RPMI8226 (cell line): ENCODE measurements at places on chromosomes 5 and 9.

GRCh38 chr9:109604781-109605180 is 106.7 kb upstream of the PTPN3 start:
- DNase-seq: no peak

GRCh38 chr5:139895647-139896046 is 100.0 kb downstream of the PSD2 start:
- DNase-seq: no peak

DNA sequence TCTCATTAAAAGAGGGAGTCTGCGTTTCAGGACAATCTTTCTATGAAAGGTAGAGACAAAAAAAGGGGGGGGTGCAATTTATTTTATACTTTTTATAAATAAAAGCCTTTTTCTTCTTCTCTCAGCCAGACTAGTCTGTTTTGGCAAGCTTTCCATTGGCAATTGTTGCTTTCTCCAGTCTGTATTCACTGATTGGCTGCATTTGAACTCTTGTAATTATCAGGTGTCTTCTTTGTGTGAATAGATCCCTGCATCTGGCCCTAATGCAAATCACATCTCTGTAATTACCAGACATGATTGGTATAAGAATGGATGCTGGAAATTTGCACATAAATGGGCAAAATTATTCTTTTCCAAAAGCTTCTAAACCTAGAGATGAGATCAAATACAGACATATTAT is 7.6 kb upstream of the EQTN start:
- no peak for DNase-seq

DNA sequence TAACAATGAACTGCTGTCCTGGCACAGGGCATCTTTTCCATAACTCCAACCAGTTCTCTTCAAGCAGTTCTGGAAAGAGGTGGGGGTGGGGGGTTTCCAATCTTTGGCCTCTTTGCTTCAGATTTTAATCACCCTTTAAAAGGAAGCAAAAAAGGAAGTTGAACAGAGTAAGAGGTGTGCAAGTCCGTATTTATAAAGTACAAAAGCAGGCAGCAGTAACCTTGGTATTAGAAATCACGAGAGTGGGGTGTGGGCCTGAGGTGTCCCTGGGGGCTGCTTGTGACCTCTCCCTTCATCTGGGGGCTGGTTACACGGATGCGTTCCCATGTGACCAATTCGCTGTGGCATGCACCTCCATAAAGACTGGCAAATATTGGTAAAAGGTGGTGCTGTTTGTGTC is 70.5 kb downstream of the PTCH1 start:
- no peak for DNase-seq

- DNase-seq: peak; percentile 52
Observed at GRCh38 chr9:132798817-132799790, 79.0 kb downstream of the AK8 start.

GRCh38 chr5:137580030-137580429 is 80.9 kb upstream of the SPOCK1 start:
- DNase-seq: no peak

- DNase-seq: no peak
Observed at GRCh38 chr5:64295101-64295500, 129.5 kb downstream of the RNF180 start.

DNA sequence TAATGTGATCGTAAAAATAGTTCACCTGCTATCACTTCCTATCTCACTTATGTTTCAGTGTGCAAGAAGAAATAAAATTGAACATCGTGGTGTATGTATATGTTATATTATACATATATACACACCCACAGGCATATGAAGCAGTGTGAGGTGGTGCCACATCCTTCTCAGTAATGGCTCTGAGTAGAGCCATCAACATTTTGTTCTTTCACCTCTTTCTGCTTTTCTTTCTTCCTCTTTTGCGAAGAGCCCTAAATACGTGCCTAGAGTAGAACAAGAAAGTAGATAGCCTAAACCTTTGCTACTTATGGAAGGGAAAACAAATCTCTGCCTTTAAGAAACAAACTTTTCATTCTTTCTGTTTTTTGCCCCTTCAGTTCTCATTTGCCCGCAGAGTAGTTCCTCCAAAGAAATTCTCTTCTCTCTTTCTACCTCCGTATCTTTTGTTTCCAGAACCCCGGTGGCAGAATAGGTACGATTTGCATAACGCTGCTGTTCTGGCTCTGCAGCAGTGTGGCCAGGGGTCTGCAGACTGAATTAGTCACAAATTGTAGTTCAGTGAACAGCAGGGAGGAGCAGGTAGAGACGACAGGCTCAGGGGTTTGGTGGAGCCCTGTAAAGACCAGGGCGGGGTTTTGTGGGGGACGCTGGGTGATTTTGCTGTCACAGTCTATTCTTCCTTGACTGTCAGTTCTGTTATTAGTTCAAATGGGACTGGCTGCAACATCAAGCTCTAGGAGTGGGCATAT is 40.5 kb upstream of the PJA2 start:
- DNase-seq: no peak

DNA sequence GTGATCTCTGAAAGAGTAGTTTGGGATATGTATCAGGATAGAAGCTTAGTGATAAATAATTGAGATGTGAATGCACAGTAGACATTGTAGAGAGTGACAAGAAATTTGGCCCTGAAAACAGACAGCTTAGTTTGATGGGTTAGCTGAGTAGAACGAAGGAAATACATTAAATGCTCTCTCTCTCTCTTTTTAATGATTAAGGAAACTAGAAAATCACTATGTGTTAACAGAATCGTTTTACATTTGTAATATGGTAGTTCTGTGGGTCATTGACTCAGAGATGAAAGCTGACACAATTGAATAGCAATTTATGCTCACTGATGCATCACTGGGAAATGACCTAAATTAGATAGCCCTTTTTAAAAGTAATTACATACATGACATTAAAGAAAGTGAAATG is 739.8 kb upstream of the PTPRD start:
- DNase-seq: no peak

DNA sequence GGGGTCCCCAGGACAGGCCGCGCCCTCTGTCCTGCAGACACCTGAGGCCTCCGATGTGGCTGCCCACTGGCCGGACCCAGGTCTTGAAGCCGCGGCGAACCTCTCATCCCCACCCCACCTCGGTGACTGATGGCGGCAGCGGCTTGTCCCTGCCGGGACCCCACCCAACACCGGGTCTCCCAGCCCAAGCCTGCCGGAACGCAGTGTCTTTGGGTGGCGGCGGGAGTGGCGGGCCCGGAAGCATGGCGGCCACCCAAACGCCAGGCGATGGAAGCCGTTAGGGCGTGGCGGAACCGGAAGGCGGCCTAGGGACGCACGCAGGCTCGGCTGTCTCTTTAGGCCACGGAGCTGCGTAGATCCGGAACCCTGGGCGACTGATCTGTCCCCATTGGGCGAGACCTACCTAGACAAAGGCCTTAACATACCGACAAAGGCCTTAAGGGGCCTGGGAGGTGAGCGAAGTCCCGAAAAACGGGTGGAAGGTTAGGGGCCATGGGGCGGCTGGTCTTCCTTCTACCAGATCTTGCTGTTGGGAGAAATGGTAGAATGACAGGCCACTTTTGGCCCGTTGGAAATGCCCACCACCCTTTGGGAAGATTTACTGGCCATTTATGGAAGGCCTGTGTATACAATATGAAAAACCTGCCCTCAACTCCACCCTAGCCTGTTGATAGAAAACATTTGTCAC is 94.6 kb upstream of the SMC2 start:
- no peak for DNase-seq

DNA sequence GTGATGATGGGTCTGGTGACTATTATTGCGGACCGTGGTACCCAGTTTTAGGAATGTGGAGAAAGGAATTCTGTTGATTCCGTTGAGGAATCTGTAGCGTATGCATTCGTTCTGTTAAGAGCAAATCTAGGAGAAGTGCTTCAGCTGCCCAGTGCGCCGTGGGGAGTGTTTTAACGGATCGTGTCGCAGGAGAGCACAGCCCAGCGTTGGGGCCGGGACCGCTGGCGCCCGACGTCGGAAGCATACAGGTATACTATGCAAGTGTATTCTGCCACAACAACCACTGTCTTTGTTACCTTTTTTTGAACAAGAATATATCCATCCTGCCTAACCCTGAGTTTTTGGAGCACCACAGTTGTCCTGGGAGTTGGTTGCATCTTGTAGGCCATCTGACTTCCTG is 42.7 kb downstream of the TENT4A start:
- DNase-seq: no peak

GRCh38 chr5:139043157-139043905 is 154.8 kb downstream of the SIL1 start:
- no peak for DNase-seq

DNA sequence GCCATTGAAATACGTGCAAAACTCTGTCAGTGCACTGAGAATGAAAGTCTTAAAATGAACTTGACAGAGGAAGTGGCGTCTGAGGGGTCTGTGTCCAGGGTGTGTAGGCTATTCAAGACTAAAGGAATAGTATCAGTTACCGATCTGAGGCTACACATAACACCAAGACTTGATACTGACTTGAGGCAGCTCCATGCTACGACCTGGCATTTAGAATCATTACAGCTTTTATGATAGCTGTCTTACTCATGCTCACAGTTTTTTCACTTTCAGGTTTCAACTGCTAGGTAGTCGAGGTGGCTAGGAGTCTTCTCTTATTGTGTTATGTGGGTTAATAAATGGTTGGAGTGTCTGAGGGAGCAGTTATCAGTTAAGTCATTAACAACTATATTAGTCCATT is 92.8 kb upstream of the SLCO6A1 start:
- DNase-seq: no peak

GRCh38 chr9:136157477-136158265 is 39.0 kb upstream of the TMEM250 start:
- DNase-seq: no peak
